ENCODE measurements at places on chromosomes 1 and 21.

DNA sequence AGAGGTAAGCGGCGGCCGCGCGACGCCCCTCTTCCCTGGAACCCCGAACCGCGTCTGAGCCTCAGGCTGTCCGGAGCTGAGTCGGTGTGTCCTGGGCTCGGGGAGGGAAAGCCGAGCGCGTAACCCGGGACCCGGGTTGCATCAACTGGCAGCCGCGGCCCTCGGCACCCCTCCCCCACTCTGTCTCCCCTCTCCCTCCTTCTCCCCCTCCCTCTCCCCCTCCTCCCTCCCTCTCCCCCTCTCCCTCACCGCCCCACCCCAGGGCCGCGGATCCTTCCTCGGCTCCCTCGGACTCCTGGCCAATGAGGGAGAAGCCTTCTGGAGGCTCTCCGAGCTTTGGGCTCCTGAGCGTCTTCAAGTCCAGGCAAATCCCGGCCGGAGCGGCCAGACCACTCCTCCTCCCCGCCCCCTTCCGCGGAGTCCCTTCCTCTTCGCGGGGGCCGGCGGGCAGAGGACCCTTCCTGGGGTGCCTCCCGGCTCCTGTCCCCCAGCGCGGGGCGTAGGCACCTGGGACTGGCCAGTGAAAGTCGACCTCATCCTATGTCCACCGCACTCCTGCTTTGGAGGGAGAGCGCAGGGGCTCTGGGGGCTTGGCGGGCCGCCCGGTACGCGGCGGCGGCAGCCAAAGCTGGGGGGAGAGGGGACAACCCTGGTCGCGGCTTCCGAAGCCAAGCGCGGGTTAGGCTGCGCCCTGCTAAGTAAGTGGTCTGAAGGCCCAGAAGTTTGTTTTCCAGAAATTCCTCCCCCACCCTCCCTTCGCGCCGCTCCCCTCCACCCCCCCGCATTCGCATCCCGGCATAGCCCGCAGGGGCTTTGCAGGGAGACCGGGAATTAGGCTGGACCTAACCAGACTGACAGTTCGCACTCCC is 850 bp downstream of the SESN2 start:
- peak; percentile 92 for DNase-seq

- peak; percentile 72 for DNase-seq
Observed at GRCh38 chr1:206050655-206051235, 2.2 kb upstream of the RHEX start.

DNA sequence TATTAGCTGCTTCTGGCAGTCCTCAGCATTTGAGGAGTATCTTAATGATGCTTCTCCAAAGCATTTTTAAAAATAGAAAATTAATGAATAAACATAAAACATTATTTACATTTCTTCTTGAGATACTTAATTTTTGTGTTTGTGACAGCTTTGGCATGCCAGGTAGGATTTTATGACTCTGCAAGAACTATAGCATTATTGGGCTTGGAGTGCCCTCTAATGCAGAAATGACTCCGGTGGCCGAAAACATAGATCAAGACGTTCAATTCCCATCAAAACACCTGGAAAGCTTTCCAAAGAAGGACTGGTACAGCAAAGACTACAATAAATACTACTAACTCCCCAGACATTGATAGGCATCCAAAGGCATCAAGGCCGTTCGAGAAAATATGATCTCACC is 366.4 kb upstream of the CXADR start:
- DNase-seq = no peak

GRCh38 chr1:61187352-61188086 is 105.2 kb downstream of the NFIA start:
- no peak for DNase-seq

- peak; percentile 91 for DNase-seq
Observed at GRCh38 chr1:85607126-85607920, 26.8 kb downstream of the CCN1 start.

- peak; percentile 51 for DNase-seq
Observed at GRCh38 chr1:74467786-74468377, 44.5 kb downstream of the LRRC53 start.

GRCh38 chr1:198156111-198156744 is 570 bp upstream of the NEK7 start:
- peak; percentile 85 for DNase-seq

DNA sequence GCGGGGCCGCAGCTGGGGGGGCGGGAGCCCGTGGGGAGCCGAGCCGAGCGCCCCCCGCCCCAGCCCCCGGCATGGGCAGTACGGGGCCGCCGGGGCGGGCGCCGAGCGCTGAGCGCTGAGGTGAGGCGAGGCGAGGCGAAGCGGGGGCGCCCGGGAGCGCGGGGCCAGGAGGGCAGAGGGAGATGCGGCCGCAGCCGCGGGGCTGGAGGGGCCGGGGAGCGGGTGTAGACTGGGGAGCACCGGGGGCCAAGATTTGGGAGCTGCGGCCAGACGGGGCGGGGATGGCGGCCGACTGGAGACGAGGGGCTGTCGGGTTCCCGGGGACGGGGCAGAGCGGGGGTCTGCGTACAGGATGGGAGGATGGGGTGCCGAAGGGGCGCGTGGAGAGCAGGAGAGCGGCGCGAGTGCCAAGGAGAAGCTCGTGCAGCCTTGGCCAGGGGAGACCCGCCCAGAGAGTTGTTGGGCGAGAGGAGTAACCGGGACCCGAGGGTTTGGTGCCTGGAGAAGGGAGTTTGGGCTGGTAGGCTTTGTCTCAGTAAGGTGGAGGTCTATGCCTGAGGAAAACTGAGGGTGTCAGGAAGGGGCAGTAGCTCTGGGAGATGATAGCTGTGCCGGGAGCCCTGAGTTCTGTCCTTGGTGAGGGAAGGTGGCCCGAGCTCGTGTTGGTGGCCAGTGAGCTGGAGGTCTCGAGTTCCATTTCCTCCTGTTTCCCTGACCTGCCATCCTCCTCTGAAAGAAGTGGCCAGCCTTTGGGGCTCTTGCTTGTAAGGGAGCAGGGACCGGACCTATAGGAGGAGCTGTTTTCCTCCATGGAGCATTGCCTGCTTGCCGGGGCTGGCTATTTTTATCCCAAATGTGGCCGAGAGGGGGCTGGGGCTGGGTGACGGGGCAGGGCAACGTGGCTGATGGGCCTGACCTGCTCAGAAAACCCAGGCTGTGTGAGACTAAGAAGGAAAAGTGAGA is 539 bp downstream of the ATP8B2 start:
- DNase-seq = peak; percentile 51

GRCh38 chr1:115251340-115251748 is 86.7 kb downstream of the NGF start:
- peak; percentile 29 for DNase-seq

DNA sequence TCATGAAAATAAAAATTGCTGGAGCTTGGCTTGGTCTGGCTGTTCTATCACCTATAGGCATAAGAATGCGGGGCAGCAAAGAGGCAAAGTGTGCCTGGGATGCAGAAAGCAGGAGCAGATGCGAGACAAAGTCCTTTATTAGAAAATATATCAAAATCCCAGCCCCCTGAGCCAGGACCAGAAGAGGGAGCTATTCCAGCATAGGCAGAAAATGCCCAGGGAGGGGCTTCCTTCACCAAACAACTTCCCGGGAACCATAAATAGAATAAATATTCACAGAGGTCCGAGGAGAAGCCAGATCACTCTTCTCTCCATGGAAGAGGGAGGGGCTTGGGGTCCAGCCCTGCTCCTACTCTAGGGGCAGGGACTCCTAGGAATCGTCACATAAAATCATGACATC is 5.0 kb downstream of the PPOX start:
- no peak for DNase-seq

DNA sequence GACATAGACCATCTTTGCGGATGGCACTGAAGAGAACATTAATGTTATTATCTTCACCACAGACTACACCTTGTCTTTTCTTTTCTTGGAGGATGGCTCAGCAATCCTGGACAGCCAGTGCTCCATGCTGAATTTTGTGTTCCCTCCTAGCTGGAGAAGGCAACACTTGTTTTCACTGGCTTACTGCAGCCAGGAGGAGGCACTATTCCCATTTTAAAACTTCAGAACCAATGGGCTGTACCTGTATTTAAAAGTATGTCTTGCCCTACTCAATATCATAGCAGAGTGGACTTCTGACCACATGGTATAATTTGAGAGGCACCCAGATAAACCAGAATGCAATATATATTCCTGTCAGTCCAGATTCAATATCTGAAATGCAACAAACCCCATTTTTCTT is 53.3 kb upstream of the POGK start:
- DNase-seq = no peak

DNA sequence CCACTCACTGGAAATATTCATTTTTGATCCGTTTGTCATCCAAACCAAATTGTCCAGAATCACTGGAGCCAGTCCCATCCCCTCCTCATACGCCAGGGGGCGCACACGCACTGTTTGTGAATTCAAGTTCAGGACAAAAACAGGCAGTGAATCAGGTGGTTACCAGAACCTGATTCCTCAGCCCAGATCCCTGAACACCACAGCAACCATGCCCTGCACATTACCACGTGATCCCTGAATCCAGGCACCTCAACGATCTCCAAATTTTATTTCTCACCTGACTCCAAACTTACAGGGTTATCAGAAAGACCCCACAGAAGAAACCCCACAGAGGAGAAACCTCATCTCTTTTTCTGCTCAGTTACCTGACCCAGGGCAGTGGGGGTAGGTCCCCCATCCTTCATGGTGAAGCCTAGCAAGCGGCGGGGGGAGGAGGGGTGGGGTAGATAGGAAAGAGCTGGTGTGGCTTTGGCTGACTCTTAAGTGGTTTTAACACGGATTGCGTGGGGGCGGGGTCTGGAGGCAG is 1.4 kb upstream of the PTPRF start:
- DNase-seq = peak; percentile 88

DNA sequence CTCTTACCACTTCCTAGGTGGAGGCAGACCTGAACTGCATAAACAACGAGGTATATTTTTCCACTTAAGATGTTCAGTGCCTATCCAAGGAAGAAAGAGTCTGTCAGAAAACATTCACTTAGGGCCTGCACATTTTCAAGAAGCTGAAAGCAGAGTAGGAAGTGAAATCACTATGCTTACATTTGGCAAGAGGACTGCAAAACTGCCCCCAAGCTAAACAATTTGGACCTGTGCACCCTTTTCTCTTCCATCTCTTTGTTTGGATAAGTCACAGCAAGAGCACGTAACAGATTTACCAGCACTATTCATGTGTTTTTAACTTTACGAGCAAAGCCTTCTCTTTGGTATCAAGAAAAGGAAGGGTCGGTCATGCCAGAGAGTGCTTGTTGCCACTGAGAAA is 13.2 kb upstream of the BEND5 start:
- no peak for DNase-seq

- no peak for DNase-seq
Observed at GRCh38 chr1:42888013-42888633, 41.7 kb downstream of the ZNF691 start.

DNA sequence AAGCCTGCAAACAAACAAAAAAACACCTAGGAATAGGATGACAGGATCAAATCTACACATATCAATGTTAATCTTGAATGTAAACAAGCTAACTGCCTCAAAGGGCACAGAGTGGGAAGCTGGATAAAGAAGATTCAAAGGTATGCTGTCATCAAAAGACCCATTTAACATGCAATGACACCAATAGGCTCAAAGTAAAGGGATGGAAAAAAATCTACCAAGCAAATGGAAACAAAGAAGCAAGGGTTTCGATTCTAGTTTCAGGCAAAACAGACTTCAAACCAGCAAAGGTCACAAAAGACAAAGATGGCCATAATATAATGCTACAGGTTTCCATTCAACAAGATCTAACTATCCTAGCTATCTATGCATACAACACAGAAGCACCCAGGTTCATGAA is 16.2 kb upstream of the OR2T10 start:
- no peak for DNase-seq

- DNase-seq = peak; percentile 5
Observed at GRCh38 chr21:17636711-17637110, 24.0 kb upstream of the BTG3 start.

GRCh38 chr1:157803851-157804250 is 16.1 kb downstream of the FCRL1 start:
- DNase-seq = no peak

DNA sequence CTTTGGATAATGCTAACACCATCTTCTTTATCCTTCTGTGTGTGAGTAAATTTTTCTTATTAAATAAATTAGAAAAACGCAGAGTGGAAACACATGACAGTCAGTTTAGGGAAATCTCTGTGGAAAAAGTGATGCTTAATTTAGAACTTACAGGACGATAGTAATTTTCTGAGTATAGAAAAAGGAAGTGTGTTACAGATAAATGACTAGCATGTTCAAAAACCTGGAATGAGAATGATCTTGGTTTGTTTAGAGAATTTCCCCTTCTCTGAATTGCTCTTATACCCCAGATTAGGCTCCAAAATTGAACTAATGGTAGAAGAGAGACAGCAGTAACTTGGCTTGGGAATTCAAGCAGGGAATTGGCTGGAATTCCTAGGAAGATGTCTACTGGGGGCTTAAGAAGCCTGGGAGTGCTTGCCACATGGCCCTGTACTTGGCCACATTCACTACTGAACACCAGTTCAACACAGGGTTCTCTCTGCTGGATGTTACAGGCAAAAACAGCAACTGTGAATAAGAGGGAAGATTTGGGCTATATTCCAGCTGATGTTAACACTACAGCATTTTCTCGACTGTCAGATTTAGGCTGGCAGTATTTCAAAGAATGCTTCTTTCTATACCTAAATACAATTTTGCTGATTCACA is 1004.2 kb downstream of the TTLL7 start:
- DNase-seq = no peak
